ENCODE measurements at places on chromosomes 2 and 18.

DNA sequence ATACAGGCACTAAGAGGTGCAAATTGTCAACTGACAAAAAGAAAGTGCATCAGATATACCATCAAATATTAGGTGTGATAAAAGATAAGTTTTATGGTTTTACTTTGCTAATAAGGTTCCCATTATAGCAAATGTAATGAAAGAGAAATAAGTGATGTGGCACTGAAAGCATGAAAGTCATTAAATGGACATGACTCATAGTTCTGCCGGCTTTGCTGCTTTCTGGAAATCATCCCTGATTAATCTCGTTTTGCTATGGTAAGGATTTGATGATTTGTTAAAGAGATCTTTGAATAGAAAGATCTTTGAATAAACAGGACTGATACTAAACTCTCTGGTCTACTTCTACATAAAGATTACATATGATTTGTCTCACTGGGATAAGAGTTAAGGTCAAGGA lies 72.7 kb downstream of the CLIP4 start:
- DNase-seq, result no peak

GRCh38 chr2:212990697-212991096 lies 160.7 kb downstream of the IKZF2 start:
- DNase-seq, result no peak

- no peak for DNase-seq
Measured at GRCh38 chr2:27885661-27886060, 4.5 kb downstream of the RBKS start.

DNA sequence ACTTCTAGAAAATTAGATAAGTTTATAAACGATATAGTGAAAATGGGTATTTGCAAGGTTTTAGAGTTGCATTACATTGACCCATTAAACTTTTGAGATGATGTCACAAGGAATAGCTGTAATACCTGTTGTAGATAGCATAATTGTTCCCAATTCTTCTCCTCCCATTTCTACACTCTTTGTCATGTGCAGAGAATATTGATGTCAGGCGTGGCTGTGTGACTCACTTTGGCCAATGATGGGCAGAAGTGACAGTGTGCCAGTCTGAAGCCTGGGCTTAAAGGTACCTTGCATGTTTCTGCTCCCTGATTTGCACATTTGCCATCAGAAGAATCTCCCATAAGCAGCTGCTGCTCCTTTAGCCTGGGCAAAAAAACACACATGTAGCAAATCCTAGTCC lies 26.9 kb upstream of the CCBE1 start:
- no peak for DNase-seq

DNA sequence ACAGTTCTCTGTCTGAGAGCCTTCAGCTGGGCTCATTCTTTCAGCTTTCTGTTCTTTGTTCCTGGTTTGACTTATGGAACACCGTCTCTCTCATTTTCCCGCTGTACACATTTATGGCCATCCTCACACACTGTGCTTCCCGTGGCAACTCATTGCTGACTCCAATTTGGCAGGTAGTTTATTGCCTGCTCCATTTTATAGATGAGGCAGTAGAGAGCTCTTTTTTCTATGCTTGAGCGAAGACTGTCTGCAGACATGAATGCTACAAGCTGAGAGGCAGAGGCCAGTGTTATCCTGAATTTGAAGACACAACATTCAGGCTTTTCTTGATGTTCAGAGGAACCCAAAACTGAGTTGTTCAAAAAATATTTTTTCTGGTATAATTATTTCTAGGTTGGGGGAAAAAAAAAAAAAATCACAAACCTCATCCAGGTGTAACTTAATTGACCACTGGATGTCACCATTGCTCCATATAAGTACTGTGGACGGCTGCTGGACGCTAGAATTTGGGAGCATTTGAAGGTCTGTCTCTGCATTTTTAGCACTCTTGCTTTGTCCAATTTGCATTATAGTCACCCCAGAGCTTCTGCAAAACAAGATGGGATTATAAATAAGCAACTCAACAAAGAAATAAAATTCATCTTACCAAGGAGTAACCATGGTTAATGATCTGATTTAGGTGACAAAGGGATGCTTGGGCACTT lies 83.5 kb downstream of the HRH4 start:
- no peak for DNase-seq

GRCh38 chr2:11665028-11665427 lies 5.0 kb downstream of the NTSR2 start:
- no peak for DNase-seq

DNA sequence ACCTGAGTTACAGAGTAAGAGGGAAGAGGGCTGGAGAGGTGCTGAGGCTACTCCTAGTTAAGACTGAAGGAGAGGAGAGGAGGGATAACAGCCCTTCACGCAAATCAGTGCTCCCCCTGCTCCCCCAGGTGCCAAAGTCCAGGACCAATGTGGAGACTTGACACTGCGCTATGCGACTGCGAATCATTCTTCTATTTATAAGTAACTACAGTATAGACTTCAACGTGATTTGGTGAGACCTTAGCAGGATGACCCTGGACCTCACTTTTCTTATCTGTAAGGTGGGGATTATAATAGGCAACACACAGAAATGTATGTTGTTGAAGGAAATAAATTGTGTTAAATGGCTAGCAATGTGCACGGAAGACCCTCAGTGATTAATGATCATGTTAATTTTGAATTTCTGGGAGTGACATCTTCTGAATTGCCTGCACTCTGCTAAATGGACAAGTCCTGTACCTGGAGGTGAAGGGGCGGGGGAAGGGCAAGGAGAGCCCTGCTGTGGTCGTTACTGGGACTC lies 11.0 kb downstream of the EN1 start:
- no peak for DNase-seq

DNA sequence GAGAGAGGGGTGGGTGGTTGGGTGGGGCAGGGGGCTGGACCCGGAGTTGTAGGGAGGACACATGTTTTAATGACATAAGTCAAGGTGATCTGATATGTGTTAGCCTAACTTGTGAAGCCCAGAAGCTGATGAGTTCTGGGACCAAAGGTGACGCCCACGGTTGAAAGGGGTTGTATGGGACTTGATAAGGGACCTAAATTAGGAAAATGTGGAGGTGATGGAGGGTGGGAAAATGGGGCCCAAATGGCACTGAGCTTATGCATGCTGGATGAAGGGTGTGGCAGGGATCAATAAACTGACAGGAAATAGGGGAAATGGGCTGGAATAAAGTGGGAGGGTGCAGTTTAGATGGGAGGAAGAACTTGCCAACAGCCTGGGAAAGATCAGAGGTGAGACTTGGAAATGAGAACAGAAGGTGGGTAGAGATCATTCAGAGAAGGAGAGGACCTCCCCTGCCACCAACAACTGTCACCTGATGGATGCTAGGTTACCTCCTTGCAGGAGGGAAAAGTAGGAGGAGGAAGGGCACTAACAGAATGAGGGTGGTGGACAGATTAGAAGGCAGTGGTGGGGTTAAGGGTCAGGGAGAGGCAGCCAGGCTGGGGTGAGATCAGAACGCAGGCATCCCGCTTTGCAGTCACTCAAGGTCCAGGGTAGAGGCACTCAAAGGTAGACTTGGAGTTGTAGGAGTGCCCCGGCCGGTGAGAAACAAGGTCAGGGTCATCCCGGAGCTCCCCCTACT lies 15.3 kb downstream of the WNT10A start:
- no peak for DNase-seq

GRCh38 chr18:57801325-57801724 lies 1.8 kb downstream of the ATP8B1 start:
- no peak for DNase-seq

DNA sequence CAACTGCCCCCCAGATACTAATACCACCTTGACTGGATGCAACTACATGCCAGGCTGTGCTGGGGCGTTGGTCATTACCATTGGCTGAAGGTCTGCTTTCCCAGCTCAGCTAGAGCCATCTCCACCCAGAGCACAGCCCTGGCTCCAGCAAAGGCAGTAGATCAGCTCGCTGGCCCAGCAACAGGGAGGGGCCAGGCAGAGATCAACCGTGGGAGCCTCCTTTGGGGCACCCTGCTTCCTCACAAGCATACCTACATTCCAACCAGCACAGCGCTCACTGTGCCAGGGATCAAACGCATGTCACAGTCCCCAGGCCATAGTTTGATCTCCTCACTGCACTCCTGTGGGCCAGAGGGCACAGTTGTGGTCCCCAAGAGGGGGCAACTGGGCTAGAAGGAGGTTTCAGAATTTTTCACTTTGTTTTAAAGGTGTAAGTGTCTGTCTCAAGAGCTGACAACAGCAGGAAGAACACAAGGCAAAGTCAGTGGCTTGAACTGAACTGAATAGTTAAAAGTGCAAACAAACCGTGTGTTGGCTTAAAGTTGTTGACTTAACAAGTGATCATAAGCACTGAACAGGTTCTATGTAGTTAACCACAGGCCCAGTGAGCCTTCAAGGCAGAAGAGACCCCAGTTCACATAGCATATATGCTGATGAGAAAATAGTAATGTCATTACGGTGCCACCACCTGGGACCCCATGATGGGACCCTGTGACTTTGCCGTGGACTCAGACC lies 70.1 kb upstream of the BZW1 start:
- no peak for DNase-seq

- no peak for DNase-seq
Measured at GRCh38 chr2:149002891-149003740, 35.4 kb upstream of the LYPD6B start.

DNA sequence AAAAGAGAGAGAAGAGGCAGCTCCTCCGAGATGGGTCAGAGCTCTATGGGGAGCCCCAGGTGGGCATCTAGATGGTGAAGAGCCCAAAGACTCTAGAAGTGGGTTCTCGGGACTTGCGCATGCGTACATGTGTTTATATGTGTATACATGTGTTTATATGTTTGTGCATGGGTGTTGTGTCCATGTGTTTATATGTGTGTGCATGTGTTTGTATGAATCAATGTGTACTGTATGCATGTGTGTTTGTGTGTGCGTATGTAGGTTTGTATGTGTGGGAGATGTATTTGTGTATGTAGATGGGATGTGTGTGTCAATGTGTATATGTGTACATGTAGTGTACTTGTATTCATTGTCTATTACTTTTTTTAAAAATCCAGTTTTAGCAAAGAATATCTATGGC lies 25.6 kb downstream of the DNPEP start:
- no peak for DNase-seq

GRCh38 chr2:26683583-26683982 lies 8.9 kb upstream of the KCNK3 start:
- no peak for DNase-seq

DNA sequence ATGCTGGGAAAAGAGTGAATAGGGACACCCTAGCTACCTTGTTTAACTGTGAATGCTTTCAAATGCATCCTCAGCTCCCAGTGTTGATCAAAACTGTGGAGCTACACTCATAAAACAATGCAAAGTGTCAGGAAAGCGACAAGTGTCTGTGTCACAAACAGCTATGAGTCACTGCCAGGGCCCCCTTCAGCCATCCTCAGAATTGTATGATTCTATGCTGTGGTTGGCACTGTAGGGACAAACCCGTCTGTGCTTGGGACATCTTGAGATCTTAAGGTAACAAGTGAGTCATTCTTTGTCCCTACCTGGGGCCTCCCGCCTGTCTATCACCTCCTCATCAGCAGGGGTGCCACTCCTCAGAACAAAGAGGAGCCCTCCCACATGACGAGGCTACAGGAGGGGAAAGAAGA lies 42.4 kb downstream of the KLF7 start:
- DNase-seq, result no peak

- no peak for DNase-seq
Measured at GRCh38 chr2:28633746-28634145, 117.9 kb upstream of the PPP1CB start.

DNA sequence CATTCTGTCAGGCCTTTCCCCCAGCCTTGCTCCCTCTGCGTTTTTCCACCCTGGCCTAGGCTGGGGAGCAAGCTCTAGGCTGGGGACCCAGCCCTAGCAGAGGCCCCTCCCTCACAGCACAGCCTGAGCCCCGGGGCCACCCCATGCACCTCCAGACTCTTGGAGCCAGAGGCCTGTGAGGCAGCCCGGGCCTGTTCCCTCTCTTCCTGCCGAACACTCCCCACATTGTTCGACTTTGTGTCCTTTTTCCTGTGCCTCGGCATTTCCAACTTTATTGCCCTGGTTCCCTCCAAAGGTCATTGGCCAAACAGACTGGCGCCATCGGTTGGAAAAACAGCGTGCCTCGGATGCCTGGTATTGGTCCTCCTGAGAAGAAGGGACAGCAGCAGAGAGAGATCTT lies 79.7 kb downstream of the HS1BP3 start:
- DNase-seq, result no peak

- DNase-seq, result no peak
Measured at GRCh38 chr18:51390702-51391101, 193.2 kb upstream of the MEX3C start.

DNA sequence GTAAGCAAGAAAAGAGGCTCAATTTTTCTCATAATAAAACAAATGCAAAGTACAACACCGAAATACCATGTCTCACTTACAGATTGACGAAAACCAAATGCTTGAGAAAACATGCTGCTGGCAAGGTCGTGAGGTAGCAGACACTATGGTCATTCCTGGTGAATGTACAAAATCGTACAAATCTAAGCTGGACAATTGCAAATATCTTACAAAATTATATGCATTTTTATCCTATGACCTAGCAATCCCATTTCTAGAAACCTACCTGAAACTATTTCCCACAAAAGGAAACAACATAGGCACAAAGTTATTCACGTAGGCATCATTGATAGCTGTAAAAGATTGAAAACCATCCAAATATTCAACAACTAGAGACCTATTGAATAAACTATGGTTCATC lies 54.0 kb downstream of the SCG2 start:
- no peak for DNase-seq

All from naive thymus-derived CD8-positive, alpha-beta T cell (primary cell).